Activated naive CD8-positive, alpha-beta T cell treated with anti-CD3 and anti-CD28 coated beads, Interleukin-2, amount 10 ng/mL, durations not matched to agents 7 days and 5 days (primary cell): ENCODE measurements at places on chromosomes 7 and 10.

- no peak for DNase-seq
Measured at GRCh38 chr10:86655173-86655540, 810 bp downstream of the OPN4 start.

GRCh38 chr7:27527348-27527714 is 135.4 kb downstream of the HIBADH start:
- DNase-seq: no peak

DNA sequence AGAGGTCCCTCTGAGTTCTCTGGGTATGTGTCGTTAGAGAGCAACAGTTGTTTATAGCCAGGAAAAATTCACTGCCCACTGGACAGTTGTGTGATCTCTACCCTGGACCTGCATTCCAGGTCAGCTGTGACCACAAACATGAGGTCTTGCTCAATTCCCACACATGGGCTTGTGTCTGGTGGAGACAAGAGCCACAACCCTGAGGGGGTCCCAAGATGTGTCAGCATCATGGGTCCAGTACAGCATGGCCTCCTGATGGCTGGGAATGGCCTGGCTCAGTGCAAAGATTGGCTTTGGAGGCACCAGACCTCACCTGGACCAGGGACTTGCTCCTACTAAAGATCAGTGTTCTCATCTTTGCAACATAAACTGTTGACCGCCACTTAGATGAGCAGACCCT is 751.6 kb downstream of the GRID1 start:
- no peak for DNase-seq

- DNase-seq: no peak
Measured at GRCh38 chr7:45078125-45078681, 10.6 kb downstream of the NACAD start.

GRCh38 chr7:107773027-107773426 is 29.1 kb downstream of the CBLL1 start:
- DNase-seq: no peak

- no peak for DNase-seq
Measured at GRCh38 chr10:29160150-29160617, 128.7 kb upstream of the LYZL1 start.

- no peak for DNase-seq
Measured at GRCh38 chr7:83836028-83836427, 187.1 kb upstream of the SEMA3E start.

GRCh38 chr10:79306644-79307220 is 40.5 kb upstream of the PPIF start:
- DNase-seq: no peak

DNA sequence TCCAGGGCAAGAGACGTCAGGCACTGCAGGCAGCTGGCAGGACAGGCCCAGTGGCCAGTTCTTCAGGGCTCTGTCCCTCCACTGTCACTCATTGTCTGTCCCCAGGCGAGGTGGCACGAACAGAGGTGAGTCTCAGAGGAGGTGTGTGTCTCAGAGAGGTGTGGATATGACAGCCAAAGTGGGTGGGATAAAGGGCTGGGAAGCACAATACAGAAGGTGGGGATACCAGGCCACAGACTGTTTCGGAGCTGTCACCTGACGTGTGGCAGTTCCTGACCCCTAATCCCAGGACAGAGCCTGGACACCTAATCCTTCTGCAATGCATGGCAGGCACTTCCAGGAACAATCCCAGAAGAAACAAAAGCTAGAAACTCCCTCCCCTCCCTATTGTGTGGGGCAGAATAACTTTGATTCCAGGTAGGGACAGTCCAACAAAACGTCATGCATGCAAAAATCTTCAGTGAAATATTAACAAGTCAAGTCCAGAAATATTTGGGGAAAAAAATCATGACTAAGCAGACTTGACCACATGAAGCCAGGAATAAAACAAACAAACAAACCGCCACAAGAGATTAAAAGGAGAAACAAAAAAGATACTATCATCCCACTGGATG is 11.6 kb downstream of the KLRG2 start:
- DNase-seq: no peak

DNA sequence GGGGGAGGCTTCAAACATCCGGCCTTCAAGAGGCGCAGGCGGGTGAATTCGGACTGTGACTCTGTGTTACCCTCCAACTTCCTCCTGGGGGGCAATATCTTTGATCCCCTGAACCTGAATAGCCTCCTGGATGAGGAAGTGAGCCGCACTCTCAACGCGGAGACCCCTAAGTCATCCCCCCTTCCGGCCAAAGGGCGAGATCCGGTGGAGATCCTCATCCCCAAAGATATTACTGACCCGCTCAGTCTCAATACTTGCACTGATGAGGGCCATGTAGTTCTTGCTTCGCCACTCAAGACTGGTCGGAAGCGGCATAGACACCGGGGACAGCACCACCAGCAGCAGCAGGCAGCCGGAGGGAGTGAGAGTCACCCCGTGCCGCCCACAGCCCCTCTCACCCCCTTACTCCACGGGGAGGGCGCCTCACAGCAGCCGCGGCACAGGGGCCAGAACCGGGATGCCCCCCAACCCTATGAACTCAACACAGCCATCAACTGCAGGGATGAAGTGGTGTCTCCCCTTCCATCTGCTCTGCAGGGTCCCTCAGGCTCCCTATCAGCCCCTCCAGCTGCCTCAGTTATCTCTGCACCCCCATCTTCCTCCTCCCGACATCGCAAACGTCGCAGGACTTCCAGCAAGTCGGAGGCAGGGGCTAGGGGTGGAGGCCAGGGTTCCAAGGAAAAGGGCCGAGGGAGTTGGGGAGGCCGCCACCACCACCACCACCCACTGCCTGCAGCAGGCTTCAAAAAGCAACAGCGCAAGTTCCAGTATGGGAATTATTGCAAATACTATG is 1.1 kb downstream of the MEPCE start:
- DNase-seq: peak; percentile 63

DNA sequence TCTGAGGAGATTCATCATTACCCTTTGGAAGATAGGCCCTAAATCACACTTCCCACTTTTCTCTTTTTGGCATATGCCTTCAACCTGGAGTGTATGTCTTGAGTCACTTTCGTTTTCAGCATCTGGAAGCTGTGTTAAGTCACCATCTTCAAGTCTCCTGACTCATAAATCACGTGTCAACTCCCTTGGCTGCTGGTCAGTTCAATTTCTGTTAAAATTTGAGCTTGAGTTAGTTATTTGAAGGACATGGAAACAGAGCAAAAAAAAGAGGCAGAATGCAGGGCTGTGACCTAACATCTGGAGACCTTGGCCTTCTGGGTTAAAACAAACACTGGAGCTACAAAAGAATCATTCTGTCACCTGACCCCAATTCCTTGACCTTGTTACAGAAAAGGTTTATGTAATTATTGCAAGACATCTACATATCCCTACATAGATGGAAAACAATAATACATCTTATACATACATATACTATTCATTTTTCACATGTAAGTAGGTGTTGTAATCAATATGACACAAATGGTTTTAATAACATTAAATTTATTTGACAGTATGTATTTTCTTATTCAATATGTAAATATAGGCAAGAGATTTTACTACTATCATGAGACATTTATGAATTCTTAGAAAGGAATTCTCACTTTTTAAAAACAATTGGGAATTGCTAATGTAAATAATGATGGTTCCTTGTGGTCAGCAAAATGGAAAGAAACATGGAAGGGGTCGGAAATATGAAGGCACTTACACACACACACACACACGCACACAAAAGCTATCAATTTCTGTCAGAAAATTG is 169.7 kb upstream of the PHYHIPL start:
- DNase-seq: no peak

- DNase-seq: no peak
Measured at GRCh38 chr7:125668321-125668993, 738.8 kb upstream of the POT1 start.

DNA sequence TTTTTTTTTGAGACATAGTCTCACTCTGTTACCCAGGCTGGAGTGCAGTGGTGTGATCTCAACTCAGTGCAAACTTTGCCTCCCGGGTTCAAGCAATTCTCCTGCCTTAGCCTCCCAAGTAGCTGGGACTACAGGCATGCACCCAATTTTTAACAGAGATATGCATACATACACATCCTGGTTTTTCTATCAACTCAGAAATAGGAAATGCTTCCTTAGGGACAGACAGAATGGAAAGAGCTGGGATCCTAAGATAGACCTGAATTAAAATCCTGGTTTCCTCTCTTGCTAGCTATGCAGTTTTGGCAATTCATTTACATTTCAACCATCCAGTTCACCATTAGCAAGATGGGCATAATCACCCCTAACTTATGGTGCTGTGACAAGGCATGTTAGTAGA is 347.5 kb downstream of the GPAM start:
- DNase-seq: no peak

- no peak for DNase-seq
Measured at GRCh38 chr7:95794917-95795515, 22.7 kb downstream of the DYNC1I1 start.

DNA sequence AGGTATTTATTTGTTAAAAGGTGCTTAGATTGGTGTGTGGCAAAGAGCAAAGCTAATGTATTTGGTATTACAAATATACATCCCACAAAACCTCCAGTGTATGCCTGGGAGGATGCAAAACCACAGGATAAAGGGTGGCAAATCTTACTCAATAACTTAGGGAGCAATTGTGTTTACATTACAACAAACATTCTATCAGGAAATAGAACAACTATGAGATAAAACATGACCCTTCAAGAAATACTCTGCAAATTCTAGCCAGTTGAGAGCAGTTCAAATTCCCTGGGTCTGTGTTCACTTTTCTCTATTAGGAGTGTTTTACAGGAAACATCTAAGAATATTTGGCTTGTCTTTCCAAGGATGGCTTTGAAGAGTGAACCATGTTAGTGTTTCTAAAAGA is 64.9 kb downstream of the CUL1 start:
- no peak for DNase-seq

DNA sequence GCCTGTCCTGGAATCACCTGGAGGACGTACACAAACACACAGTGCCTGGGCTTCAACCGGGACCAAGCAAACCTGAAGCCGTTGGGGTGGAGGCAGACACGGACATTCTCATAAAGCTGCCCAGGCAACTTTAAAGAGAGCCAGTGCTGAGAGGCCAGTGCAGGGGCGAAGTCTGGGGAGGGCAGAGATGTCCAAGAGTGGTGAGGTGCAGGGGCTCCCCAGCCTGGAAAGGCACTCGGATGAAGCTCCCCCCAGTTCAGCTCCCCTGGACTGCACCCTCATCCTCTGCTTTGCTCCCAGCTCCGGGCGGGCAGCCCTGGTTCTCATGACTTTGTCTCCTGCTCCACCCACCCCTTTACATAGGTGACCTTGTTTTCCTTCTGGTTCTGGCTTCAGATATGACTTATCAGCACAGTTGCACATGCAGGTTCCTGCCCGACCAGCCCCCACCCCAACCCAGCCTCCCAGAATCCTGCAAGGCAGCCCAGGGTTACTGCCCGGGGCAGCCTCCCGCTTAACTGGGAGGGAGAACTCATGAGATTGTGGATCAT is 60.8 kb upstream of the EEPD1 start:
- no peak for DNase-seq

DNA sequence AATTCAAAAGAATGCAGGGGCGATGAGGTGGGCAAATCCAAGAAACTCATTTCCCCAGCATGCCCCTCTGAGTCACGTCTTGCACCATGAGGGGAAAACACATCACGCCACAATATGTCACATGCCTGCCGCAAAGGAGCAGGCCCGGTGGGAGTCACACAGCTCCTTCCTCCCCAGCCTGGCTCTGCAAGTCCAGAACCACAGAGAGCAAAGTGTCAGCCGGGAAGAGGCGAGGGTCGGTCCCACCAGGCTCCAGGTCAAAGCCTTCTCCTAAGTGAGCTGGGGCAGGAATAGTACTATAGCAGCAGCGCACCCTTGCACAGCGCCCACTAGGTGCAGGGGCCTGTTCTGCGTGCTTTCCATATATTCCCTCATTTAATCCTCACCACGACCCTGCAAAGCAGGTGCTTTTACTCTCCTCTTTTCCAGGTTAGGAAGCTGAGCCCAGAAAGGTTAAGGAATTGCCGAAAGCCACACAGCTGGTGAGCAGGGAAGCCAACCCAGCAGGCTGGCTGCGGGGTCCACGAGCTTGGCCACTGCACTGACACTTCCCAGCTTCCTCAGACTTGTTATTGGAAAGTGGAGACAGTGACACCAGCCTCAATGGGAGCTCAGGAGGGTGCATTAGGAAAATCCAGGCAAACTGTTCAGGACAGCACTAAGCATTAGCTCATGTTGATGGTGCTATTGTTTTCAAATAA is 94.0 kb upstream of the ZMIZ1 start:
- DNase-seq: peak; percentile 55

DNA sequence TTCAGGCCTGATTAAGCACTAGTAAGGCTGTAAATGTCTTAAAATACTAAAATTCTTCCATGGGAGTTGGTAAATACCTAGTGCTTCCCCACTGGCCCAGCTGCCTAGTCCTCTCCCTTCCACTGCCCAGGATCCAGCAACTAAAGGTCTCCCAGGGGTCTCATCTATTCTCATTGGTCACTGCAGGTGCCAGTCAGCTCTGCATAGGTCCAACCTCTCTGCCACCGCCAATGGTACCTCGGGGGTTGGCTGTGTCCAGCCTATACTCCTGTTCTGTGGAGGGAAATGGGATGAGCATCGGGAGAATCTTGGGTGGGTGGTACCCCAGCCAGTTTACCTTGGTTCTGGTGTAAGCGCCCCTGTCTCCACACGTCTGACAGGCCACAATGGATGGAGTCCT is 6.1 kb upstream of the CREB5 start:
- no peak for DNase-seq

DNA sequence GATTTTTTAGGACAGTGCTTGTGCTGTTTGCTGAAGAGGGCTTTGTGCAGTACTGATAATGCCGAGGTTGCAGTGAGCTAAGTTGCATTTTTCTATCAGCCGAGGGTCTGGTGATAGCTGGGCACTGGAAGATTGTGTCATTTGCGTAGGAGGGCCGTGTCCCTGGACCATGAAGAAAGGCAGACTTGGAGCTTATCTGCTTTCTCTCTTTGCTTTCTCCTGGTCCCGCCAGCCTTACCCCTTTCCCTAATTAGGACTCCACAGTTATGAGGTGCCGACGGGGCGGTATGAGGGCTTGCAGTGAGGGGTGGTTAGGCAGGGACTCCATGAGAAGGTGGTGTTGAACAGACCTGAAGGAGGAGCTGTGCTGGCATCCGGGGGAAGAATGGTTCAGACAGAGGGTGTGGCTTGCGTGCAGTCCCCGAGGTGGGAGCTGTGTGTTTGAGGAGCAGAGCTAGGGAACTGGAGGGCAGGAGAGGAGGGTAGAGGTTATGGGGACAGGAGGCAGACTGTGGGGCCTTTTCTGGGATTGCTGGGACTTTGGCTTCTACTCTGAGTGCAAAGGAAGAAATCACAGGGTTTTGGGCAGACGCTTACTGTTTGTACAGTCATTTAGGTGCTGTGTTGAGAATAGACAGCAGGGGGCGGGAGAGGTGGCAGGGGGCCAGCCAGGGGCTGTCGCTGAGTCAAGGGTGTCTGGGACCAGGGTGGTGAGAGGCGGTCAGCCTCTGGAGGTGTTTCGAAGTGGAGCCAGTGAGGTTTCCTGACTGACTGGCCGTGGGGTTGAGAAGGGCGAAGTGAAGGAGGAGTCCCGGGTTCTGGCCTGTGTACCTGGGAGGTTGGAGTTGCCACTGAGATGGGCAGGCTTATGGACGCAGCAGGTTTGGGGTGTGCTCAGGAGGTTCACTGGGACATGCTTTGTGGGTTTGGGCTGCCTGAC is 43.4 kb downstream of the PRF1 start:
- peak; percentile 77 for DNase-seq
